Mesothelial cell of epicardium (in vitro differentiated cells): ENCODE measurements at places on chromosomes 5 and 9.

DNA sequence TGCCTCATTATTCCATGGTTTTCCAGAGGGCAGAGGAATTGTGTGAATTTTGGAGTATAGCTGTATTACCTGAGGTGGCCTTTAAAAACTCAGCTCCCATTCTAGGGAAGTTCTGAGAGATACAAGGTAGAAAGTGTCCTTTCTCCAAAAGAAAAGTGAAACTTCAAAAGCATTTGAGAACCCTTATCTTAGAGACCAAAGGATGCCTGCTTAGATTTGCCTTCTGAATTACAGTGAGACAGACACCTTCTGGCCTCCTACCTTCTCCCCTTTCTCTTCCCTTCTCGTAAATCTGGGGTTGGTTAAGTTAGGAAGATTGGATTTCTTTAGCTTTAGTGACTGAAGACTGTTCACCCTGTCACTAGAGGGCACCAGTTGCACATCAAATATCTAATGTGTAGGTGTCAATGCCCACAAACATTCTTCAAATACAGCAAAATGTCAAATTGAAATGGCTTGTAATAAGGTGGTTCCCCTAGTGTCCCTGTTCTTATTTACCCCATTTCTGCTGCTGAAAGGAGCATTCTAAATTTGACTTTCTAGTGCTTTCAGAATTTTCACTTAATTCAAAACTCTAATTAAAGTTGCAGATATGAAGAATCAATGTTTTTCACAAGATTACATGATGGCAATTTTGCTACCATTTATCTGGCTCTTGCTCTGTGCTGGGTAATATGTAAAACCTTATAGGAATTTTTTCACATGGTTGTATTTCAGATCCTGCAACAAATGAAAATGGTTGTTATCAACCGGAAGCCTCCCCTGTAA, 46.7 kb downstream of the PRRC1 start:
- no peak for DNase-seq

DNA sequence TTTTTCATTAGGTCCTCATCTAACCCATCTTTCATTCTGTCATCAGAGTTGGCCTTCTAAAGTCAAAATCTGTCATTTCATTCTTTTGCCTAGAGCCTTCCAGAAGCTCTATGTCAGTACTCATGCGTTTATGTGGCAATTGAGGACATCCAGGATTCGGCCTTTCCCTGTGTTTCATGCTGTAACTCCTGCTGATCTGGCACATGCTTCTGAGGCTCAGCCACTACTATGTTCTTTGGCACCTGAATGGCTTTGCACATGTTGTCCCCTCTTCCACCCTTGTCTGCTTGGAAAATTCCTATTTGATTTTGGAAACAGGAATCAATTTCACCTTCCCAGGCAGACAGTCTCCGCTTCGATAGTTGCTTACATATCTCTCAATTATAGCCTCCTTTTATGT, 84.9 kb downstream of the GDNF start:
- no peak for DNase-seq

DNA sequence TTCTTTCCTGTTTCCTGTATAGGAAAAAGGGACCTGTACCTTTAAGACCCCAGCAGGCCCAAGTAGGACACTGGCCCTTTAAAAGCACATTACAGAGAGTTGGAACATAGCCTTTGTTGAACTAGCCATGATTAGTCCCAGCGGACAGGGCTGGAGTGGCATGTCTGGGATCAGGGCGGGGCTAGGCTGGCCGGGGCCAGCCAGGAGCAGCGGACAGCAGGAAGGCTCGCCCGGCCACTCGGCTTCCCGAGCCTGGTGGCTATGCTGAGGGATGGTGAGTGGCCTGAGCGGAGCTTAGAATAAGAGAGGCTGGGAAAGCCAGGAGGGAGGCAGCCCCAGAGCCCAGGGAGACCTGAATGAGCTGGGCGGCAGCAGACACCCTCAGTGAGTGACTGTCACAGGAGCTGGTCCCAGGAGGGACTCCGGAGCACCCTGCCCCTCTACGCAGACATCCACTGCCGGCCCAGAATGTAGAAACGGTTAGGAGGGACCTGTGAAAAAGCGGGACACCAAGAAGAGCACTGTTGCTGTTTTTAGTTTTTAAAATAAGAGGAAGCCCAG, 92.1 kb downstream of the DAB2IP start:
- DNase-seq: no peak

DNA sequence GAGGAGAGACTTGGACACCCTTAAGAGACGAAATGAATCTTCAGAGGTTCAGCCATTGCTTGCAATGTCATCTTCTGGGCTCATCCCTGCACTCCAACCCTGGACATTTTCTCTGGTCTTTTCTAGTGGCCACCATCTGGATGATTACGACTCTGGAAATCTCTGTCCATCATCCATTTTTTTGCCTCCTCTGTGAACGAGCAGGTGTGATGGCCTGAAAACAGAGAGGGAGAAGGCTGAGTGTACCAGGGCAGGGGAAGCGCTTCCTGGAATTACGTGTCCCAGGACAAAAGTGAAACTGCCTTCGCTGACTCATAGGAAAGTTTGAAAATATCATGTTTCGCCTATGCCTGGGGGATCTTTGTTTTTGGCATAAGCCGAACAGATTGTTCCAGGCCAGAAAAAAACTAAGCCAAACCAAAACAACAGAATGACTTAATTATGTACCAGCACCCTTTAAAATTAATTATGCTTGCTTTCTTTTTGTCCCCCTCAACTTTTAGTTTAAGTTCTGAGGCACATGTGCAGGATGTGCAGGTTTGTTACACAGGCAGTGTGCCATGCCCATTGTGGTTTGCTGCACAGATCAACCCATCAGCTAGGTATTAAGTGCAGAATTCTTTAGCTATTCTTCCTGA, 31.9 kb downstream of the ANKRD33B start:
- DNase-seq: no peak

GRCh38 chr9:7129391-7129790, 371.6 kb downstream of the KDM4C start:
- DNase-seq: no peak

- no peak for DNase-seq
Measured at GRCh38 chr9:84971571-84971970, 302.0 kb downstream of the NTRK2 start.
